ENCODE measurements at places on chromosomes 12 and 14. TPM values are rescaled to one million over a fixed set of nuclear protein-coding genes. Genes with fewer than 3 reads are reported as not detected.

SLC24A4 gene
- 0.02 TPM for total RNA-seq

IL26 gene
- not detected for total RNA-seq

NR1H4 gene
- total RNA-seq, result not detected

RTL1 gene
- total RNA-seq, result 0.08 TPM

DPF3 gene
- 0.79 TPM for total RNA-seq

MYBPC1 gene
- not detected for total RNA-seq

CRIP2 gene
- 71.7 TPM for total RNA-seq

SLCO1B1 gene
- not detected for total RNA-seq

TEX22 gene
- total RNA-seq, result 0.06 TPM

TEX52 gene
- not detected for total RNA-seq

FGD4 gene
- 9.0 TPM for total RNA-seq

TMED10 gene
- 123 TPM for total RNA-seq

IL22 gene
- not detected for total RNA-seq

RHEBL1 gene
- 8.8 TPM for total RNA-seq

HRK gene
- 0.04 TPM for total RNA-seq

TMEM52B gene
- not detected for total RNA-seq

RPGRIP1 gene
- total RNA-seq, result not detected

WSCD2 gene
- total RNA-seq, result not detected

KRT74 gene
- not detected for total RNA-seq

IFNG gene
- not detected for total RNA-seq

IFNG-AS1 gene
- not detected for total RNA-seq

CCDC175 gene
- total RNA-seq, result not detected

TNFAIP2 gene
- total RNA-seq, result 4.6 TPM

ATP23 gene
- total RNA-seq, result 224 TPM

Data from SJCRH30 (cell line).